ENCODE measurements at places on chromosomes 3 and 15. TPM values are rescaled to one million over a fixed set of nuclear protein-coding genes. Genes with fewer than 3 reads are reported as not detected.

GRCh38 chr15:36810656-36811449 lies 231.4 kb downstream of the CDIN1 start:
- DNase-seq = peak; percentile 73

DNA sequence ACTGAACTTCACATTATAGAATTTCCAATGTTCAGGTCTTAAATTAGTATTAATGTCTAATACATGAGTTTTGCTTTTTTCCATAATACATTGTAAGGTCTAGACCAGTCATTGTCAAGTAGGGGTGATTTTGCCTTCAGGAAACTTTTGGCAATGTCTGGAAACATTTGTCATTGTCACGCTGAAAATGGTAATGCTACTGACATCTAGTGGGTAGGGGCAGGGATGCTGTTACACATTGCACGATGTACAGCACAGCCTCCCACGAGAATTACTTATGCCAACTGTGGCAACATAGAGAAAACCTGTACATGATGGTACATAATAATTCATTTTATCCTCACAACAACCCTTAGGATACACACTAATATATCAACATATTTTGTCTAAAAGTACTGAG lies 384.1 kb downstream of the CADM2 start:
- peak; percentile 48 for DNase-seq

DNA sequence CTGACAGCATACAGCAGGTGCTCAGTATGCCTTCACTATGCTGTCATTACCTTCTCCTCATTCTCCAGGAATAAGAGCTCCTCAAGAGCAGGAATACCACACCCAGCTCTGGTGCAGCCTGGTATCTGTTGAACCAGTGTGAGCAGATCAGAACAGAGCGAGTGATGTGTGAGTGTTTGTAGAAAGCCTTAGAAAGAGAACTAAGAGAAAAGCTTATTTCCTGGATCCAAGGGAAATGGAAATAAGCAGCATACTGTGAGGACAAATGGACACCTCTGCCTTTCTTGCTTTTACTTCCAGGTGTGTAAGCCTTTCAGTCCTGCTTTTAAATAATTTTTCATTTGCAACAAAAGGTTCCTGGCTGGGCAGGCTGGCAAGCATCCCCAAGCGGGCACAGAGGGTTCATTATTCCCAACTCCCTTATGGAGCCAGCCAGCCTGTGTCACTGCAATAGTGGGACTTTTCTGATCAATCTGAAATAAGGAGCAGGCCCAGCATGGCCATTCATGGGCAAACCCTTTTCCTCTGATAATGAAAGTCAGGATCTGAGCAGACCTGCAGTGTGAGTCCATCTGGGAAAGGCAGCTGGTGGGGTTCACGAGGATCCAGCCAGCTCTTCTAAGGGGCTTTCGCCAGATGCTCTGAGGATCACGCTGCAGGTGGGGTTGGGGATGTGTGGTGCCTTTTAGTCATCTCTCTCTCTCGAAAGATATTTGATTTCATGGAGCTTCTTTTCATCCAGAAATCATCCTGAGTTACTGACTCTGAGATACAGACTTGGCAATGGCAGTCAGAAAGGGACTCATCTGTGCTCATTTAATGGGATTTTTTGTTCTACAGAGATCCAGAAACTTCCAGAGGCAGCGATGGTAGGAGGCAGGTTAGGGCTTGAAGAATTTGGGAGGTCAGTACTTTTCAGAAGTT lies 594.9 kb upstream of the CFAP20DC start:
- no peak for DNase-seq

- DNase-seq = no peak
Measured at GRCh38 chr3:184648636-184649035, 63.2 kb downstream of the MAGEF1 start.

- no peak for DNase-seq
Measured at GRCh38 chr3:109687626-109688025, 350.3 kb upstream of the DPPA4 start.

Gene USF3
- total RNA-seq = 22.0 TPM

Gene LRIG1
- 116 TPM for total RNA-seq
